Stimulated activated CD8-positive, alpha-beta memory T cell treated with anti-CD3 and anti-CD28 coated beads, Interleukin-4, amount 100 ng/mL, for 1 hour (primary cell): ENCODE measurements at places on chromosomes 16 and 17.

- DNase-seq: no peak
These were observed 100.0 kb downstream of the METRNL start for GRCh38 chr17:83179374-83179773.

GRCh38 chr16:20826039-20826566 lies 19.8 kb downstream of the REXO5 start:
- DNase-seq: no peak

DNA sequence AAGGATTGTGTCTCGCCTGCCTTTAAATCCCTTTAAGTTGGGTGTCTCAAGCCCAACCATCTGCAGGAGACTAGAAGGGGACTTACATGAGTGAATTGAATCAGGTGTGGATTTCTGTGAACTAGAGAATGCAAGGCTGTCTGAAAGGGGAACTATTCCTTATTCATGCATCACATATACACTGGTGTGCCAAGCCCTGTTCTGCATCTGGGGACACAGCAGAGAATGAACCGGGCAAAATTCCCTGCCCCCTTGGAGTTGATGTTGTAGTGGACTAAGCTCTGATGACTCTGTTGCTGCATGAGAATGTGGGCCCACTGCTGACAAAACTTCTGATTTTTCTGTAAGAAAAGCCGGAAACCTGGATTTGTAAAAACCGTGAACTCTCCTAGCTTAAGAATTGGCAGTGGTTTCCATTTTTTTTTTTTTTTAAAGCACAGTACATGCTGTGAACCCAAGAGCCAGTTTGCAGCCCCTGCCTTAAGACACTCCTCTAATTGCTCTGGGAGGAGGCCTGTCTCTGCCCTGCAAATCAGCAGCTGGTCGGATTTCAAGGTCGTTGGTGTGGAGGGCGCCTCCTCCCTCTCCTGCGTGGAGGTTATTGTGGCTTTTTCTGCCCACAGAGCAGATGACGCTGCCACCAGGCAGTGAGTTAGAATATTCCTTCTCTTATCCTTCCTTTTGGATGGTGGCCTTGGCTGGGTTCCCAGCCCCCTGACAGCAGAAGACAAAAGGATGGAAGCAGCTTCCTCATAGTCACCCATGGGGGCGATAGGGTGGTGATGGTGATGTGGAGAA lies 131.0 kb downstream of the PRKCB start:
- no peak for DNase-seq

DNA sequence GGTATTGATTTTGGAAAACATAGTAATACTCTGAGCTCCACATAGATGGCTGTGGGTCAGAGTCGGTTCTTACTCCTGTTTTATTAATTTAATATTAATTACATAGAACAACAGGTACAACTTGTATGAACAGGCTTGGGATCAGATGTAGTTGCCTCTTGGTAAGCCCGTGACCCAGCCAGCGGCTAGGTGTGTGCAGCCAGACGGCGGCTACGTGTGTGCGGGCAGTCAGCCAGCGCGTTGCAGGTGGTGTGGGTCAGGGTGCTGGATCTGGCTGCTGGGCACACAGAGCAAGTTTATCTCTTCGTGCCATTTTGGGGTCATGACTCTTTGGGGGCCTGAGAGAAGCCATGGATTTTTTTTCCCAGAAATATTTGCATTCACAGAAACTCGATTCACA lies 30.3 kb downstream of the DBNDD1 start:
- DNase-seq: no peak

DNA sequence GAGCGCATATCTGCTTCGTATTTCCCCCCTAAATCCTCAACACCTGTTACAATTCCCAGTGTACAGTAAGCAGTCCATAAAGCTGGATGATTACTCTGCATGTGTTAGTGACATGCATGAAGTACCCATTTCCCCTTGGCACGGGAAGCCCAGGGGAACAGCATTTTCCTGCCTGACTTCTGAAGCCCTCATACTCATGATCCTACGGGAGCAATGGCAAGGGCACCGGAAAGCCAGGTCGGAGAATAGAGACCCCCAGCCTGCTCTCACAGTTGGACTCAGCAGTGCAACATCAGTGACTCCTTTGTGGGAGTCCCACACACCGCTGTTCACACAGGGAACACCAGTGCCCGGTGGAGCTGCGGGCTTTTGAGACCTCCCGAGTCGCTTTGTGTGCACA lies 336.9 kb downstream of the CDH13 start:
- no peak for DNase-seq

GRCh38 chr16:49280841-49281371 lies 732 bp downstream of the CBLN1 start:
- DNase-seq: no peak

DNA sequence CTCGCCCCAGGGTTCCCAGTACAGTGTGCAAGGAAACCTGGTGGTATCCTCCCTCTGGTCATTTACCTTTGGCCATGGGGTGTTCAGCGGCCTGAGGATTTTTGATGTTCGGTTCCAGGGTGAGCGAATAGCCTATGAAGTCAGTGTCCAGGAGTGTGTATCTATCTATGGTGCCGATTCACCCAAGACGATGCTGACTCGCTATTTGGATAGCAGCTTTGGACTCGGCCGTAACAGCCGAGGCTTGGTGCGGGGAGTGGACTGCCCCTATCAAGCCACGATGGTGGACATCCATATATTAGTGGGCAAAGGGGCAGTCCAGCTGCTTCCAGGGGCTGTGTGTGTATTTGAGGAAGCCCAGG lies 1.2 kb downstream of the AOC2 start:
- no peak for DNase-seq

- no peak for DNase-seq
These were observed 15.6 kb downstream of the CNP start for GRCh38 chr17:41982026-41982760.

DNA sequence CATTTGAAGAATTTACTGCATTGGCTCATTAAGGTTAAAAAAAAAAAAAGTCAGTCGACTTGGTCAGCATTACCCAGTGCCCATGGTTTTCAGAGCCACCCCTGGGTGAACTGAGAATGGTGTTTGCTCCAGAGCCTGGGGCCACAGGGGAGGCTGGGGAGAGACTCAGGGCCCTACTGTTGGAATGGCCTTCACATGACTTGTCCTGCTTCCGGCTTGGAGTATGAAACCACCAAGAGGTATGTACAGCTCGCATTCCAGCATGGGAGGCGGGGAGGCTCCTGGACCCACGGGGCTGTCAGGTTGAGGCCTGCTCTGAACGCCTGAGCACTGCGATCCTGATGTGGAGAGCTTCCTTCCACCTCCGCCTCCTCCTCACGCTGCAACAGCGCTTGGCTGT lies 36.8 kb downstream of the MSI2 start:
- DNase-seq: no peak

GRCh38 chr16:88442727-88443576 lies 10.1 kb upstream of the ZFPM1 start:
- DNase-seq: peak; percentile 59

GRCh38 chr16:2777903-2778629 lies 986 bp upstream of the ELOB start:
- no peak for DNase-seq

- DNase-seq: no peak
These were observed 448.1 kb upstream of the DYNLRB2 start for GRCh38 chr16:80092681-80093080.

- no peak for DNase-seq
These were observed 99.7 kb downstream of the CDH8 start for GRCh38 chr16:61936522-61936921.

- DNase-seq: no peak
These were observed 16.7 kb downstream of the TPSG1 start for GRCh38 chr16:1208239-1208830.

DNA sequence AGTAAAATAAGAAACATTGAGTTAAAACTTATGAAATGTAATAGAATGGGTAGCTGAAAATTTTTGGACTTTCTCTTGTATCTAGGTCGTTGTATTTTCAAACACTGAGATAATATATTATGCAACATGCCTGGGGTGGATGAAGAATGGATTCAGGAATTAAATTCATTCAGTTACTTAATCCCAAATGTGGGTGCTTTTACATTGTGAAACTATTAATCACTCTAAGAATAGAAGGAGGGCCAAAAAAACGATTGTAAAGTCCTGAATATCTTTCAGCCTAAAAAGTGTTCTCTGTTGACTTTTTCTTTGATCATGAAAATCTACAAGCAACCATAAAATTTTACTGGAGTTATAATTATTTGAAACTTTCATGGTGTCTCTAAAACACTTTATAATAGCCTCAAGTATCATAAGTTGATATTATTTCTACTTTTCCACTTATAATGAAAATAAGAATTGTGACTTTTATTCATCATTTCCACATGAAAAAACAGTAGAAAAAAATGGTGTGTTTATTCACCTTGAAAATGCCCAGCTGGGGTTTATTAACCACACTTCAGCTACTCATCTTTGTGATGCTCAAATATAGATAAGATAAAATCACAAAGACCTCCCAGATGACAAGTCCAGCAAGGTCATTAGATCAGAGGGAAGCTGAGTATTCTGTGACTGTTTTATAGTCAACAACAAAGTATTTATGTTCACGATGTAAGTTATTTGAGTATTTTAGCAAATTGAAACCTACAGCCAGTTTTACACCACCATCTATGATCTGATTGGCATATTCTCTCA lies 619.9 kb upstream of the SOX9 start:
- DNase-seq: no peak

- no peak for DNase-seq
These were observed 24.0 kb upstream of the TNFRSF13B start for GRCh38 chr17:16995930-16996329.
